ENCODE measurements at places on chromosomes 7 and 10.

DNA sequence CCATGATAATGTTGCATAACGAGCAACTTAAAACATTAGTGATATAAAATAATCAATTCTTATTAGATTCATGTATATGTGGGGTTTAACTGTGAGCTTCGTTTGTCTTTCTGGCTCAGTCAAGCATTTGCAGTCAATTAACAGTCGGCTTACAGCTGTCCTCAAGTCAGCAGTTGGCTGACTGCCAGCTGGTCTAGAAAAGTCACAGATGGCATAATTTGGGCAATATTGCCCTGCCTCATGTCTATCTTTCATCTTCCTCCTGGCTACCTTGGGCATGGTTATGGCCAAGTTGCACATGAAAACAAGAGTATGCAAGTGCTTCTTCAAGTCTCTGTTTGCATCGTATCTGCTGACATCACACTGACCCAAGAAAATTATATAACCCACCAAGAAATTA is 186.1 kb upstream of the ZWINT start:
- no peak overlapping the region for H3K27ac ChIP-seq
- H3K4me1 ChIP-seq, result no peaks in the 10 kb centered on the region
- DNase-seq, result no peak
- no peak overlapping the region for H3K4me3 ChIP-seq
- H3K27me3 ChIP-seq, result no peaks in the 10 kb centered on the region

DNA sequence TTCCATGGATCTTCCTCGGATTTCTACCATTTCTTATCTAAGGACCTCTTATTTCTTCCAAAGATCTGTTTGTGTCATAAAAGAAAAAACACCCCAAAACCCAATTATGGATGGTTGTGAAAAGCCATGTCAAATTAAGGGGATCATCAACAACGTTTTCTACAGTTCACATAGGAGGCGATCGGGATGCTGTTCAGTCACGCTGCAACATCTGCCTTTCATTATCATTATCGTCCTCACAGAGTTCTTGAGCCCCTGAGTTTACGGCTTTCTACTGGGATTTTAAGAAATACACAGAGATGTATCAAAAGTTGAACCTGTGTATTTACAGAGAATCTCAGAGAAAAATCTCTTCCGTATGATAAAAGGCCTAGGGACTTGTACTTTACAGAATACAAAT is 101.4 kb downstream of the GRM8 start:
- no peak for DNase-seq
- no peak overlapping the region for H3K4me3 ChIP-seq
- H3K36me3 ChIP-seq, result no peaks in the 10 kb centered on the region
- no peaks in the 10 kb centered on the region for H3K27me3 ChIP-seq
- no peaks in the 10 kb centered on the region for H3K4me1 ChIP-seq

DNA sequence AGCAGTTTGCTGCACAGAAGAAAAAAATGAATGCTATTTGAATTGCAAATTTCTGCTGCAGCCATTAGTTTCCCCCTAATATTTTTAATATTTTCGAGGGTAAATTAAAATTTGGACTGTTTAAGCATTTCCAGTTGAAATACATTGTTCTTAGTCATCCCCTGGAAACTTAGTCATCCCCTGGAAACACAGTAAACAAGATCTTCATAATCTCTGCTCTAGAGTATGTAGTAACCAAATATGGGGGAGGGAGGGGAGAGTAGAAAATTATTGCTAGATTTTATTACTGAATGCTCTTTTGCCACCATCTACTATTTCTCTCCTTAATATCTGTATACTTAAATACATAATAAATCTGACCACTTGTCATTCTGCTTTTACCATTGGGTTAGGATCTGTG is 1053.3 kb downstream of the SORCS1 start:
- H3K4me3 ChIP-seq, result no peak overlapping the region
- H3K36me3 ChIP-seq, result no peaks in the 10 kb centered on the region
- H3K27ac ChIP-seq, result no peak overlapping the region
- H3K4me1 ChIP-seq, result no peaks in the 10 kb centered on the region
- no peaks in the 10 kb centered on the region for H3K27me3 ChIP-seq
- DNase-seq, result no peak

GRCh38 chr10:70448236-70448635 is 6.8 kb upstream of the NODAL start:
- H3K27ac ChIP-seq, result no peak overlapping the region
- H3K4me3 ChIP-seq, result no peak overlapping the region
- no peaks in the 10 kb centered on the region for H3K4me1 ChIP-seq
- H3K27me3 ChIP-seq, result no peaks in the 10 kb centered on the region

GRCh38 chr7:37732253-37732652 is 48.7 kb downstream of the GPR141 start:
- no peaks in the 10 kb centered on the region for H3K27me3 ChIP-seq
- H3K4me3 ChIP-seq, result no peak overlapping the region
- DNase-seq, result no peak
- no peak overlapping the region for H3K27ac ChIP-seq
- H3K36me3 ChIP-seq, result no peaks in the 10 kb centered on the region
- no peaks in the 10 kb centered on the region for H3K4me1 ChIP-seq

DNA sequence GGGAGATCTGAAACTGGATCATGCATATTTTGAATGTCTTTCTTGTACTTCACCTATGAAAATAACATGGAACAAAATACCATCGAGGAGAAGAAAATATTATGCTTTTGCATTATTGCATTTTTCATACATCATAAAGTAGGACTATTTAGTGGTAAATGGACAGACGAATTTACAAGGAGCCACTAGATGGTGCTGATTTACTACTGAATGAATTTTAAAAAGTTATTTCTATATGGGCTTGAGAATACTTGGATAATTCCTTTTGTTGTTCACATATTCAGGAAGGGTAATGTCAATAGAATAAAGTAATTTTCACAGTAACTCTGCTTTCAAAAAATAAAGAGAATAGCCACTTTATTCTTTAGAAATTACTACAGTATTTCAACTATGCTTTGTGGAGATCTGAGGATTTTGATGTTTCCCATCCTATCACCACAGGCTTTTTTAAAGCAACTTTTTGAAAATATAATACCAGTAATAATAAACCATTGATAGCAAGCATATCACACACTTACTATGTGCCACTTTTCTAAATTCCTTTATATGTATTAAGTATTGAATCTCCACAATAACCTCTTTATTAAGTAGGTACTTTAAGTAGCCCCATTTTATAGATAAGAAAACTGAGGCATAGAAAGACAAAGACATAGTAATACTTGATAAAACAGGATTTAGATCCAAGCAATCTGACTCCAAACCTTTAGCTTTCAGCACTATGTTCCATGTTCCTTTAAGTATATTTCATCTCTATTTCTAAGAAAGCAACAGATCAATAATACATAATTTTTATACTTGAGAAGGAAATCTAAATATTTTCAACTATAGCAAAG is 38.6 kb downstream of the NEBL start:
- no peak for DNase-seq
- no peaks in the 10 kb centered on the region for H3K4me1 ChIP-seq
- no peaks in the 10 kb centered on the region for H3K27me3 ChIP-seq
- H3K36me3 ChIP-seq, result no peaks in the 10 kb centered on the region
